ENCODE measurements at places on chromosomes 11 and 22.

GRCh38 chr11:106642331-106642730 is 375.9 kb downstream of the GUCY1A2 start:
- DNase-seq: no peak

DNA sequence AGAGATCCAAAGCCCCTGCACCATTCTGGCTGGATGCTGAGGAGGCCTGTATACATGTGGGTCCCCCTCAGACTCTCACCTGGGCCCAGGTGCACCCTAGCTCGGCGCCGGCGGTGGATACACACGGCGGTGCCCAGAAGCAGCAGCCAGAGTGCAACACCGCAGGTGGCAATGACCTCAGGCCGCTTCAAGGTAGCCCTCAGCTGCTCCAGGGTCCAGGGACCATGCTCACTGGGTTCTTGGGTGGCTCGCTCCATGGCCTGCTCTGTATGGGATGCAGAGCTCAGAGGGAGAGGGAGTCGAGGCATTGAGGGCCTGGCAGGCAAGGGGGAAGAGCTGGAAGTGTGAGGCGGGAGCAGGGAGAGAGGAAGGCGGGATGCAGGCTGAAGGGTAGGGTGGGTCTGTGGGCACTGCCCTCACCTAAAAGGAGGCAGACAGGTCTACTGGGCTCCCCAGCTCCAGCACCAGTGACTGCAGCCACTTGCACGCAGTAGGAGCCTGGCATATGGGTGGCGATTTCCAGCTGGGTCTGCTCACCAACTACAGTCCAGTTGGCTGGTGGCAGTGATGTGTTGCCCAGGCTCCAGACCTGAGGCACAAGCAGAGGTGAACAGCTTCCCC is 3.8 kb downstream of the ROBO4 start:
- no peak for DNase-seq

DNA sequence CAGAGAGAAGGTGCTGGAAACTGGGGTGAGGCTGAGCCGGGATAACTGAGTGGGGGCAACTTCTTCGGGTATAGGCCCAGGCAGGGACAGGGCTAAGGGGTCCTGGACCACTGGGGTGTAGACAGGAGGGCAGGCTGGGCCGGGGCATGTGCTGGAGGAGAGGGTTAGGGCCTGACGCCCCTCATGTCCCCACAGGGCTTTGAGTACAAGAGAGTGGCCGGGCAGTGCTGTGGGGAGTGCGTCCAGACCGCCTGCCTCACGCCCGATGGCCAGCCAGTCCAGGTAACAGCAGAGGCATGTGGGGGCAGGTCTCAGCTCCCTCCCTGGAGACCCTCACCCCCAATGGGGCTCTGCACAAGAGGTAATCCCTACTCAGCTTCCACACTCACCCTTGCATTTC is 36.7 kb downstream of the MUC5B start:
- DNase-seq: no peak

DNA sequence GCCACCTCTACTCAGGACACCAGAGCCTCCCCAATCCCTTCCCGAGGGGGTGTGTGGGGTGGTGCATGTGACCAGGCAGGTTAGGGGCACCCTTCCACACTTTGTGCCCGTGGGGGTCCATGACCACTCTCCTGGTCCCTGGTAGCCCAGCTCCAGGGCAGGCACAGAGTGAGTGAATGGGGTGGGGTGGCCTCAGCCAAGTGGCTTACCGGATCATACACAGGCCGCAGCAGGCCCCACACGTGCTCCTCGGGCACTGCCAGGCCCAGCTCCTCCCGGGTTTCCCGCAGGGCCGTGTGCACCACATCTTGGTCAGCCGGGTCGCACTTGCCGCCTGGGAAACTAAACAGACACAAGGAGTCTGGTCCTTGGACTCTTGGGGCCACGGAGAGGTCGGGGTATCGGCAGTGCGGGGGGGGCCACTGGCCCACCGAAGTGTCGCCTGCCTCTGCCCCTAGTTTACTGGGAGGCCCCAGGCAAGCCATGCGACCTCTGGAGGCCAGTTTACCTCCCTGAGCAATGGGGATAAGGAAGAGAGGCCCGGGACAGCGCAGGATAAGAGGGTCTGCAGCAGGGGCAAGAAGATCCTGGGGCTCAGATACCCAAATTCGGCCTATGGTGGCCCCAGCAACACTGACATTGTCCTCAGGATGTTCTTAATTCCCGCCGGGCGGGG is 889 bp downstream of the NUDT8 start:
- DNase-seq: no peak

- DNase-seq: no peak
Observed at GRCh38 chr22:46953968-46954765, 191.7 kb downstream of the TBC1D22A start.

DNA sequence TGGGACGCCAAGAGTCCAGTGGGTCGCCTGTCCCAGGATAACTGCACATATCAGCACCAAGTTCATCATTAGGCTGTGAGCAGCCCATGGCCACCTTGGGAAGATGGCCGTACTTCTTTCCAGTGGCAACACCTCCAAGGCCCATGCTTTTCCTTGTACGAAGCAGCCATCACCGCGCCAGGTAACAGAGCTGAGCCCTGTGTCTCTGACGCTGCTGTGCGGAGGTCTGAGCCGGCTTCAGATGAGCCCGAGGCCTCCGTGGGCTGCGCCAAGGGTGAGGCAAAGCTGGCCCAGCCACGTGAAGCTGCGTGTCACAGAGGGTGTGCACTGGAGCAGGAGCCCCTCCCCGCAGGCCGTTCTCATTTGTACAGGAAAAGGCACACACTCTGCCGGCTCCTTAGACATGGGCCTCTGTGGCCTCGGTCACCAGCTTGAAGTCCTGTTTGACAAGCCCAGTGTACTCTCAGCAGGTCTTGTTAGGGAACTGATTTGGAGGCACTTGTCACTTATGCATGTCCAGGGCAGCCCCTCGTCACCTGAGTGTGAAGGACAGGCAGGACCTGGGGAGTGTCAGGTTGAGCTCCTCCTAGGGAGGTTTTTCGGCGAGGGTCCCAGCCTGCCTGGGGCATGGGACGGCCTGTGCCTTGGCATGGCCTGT is 401.5 kb downstream of the TBC1D22A start:
- no peak for DNase-seq

- DNase-seq: peak; percentile 63
Observed at GRCh38 chr11:78715639-78716311, 141.1 kb upstream of the NARS2 start.

DNA sequence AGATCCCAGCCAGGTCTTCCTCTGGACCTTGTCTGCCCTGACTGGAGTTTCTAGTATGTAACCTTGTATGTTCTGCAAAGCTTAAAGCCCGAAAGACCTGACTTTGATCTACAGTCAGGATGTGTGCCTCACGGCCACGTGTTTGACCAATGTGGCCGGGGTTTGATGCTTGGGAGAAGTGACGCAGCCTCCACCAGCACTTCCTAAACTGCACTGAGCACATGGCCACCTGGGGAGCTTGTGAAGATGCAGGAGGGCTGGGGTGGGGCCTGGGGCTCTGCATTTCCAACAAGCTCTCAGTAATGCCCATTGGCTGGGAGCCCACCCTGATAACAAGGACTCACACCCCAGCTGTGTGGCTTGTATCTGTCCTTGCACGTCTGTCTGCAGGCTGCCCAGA is 53.2 kb downstream of the NAT10 start:
- no peak for DNase-seq

Measured in non-pigmented ciliary epithelial cell (primary cell).